AG10803 (cell line): ENCODE measurements at places on chromosomes 11 and 22.
A peak's percentile ranks its signal among the peaks of the same experiment; 100 is the strongest.

- DNase-seq, result no peak
Observed at GRCh38 chr11:48051217-48051830, 71.0 kb downstream of the PTPRJ start.

- DNase-seq, result no peak
Observed at GRCh38 chr11:119376197-119376847, 5.2 kb downstream of the USP2 start.

- DNase-seq, result peak; percentile 22
Observed at GRCh38 chr11:3614742-3615171, 27.0 kb downstream of the ART5 start.

DNA sequence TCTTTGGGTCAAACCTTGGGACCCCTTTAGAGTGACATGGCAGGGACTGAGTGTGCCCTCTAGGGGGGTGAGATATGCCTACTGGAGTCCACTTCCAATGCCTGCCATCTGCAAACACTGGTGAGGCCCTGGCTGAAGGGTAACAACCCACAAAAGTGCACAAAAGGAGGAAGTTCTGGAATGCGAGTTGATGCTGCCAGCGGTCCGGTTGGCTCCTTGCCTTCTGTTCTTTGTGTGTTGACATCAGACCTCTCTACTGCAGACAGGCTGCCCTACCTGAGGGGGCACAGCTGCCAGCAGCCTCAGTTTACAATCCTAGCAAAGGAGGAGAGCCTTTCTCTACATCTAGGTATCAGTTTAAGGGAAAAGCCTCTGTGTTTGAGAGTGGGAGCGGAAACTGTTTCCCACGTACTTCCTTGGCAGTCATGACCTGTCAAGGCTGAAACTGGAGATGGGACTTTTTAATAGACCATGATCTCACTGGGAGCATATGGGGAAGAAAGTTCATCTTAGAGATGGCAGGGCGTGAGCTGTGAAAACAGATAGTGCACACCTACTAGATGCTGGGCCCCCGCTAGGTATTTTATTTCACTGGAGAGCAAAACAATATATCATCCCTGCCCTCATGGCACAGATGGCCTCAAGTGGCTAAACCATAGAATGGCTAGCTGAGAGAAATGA is 27.2 kb downstream of the BMAL1 start:
- DNase-seq, result no peak

GRCh38 chr11:60168306-60168705 is 14.6 kb downstream of the MS4A6A start:
- DNase-seq, result no peak

DNA sequence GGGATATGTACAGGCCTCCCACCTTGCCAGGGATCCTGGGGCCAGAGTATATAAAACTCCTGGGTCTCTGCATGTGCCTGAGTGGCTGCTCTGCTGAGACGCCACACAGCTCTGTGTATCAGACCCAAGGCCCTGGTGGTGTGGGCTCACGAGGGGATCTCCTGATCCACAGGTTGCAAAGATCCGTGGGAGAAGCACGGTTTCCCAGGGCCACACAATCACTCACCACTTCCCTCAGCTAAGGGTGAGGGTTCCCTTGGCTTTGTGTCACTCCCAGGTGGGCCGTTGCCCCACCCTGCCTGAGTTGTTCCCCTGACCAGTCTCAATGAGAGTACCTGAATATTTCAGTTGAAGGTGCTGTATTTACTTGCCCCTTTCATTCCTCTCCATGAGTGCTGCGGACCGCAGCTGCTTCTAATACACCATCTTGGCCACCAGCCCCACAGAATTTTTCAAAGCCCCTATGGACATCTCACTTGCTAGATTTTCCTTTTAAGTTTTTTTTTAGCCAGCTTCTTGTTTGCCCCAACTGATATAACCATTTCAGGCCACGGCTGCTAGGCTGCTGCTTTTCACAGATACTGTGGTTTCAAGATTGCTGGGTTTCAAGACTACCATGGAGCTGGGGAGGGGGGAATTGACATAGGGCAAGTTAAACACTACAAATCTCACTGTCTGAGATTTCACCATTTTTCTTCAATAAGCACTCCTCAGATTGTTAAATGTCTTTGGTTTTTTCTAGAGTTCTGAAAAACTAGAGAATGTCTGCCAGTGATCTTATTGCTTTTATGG is 13.7 kb upstream of the DEPDC7 start:
- DNase-seq, result peak; percentile 9

DNA sequence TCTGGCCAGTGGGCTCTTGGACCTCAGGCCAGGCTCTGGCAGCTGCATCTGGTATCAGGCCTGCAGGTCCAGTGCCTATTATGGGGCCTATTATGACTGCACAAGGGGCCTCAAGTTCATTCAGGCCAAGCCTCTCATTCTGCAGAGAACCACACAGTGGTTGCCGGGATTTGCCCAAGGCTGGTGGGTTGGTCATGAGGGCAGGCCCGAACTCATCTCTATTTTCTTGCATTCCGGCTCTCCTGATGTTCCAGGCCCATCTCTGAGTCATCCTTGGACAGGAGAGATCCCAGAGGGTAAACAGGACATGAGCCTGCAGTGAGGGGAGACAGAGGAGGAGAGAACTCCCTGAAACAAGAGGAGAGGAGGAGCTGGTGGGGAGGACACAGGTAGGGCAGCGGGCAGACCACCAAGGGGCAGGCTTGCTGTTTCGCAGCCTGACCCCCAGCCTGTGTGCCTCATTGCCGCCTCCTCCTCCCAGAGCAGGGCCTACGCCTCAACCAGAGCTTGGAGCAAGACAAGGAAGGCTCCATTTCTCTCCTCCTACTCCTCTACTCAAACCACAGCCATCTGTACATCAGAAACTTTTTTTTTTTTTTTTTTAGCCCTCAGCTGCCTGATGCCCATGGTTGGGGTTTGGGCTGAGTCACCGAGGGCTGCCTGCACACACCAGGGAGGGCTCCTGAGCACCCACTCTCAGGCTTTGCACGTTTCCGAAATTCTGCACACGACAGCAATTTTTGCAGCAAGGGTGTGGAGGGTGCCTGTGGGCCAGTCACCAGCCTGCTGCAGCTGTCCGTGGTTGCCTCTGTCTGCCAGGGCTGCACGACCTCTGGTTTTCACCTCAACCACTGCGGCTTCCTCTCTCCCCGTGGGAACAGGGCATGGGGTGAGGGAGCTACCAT is 12.7 kb upstream of the TREH start:
- peak; percentile 43 for DNase-seq

DNA sequence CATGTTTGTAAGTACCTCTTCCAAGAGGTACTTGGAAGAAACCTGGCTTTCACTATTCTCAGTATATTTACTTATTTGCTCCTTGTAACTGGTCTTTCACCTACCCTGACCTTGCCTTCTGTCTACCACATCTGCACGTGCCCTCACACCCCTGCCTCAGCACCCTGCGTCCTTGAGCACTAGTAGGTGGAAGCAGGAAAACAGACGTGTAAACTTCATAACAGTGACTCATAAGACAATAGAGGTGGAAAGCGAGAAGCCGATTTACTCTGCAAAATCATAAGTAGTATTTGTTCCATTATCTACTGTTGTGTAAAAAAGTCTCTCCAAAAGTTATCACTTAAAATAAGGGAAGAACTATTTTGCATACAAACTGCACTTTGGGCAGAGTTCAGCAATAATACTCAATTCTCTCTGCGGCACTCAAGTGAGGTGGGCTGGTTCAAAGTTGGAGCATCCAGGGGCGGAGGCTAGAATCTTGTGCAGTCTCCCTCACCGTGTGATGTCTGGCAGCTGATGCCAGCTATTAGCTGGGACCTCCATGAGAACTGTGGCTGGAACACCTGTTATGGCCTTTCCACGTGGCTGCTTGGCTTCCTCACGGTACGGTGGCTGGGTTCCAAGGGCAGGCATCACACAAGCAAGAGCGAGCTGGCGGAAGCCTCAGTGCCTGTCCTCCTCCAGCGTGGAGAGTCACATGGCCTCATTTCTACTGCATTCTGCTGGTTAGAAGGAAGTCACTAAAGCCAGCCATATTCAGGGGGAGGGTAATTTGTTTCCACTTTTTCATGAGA is 30.4 kb downstream of the PACS1 start:
- no peak for DNase-seq

DNA sequence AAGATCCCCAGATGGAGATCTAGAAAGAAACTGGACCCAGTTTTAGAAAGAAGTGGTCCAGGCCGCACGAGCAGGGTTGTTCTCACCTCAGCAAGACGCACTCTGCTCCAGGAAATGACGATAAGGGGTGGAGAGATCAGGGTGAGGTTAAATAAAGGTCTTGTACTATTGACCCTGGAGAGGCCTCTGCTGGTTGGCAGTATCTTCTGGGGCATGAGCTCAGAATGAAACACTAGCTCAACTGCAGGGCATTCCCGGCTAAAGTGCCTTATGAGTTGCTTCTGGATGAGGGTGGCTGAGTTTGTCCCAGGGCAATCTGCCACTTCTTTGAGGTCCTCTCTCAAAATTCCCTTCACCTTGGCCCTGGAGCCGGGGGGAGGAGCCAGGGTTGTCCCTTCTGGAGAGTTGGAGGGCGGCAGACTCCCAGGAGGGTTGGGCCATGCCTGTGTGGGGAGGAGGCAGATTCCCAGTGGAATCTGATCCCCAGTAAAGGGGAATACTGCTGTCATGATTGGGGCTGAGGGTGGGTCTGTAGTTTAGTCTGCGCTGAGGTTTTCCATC is 10.9 kb downstream of the USP2 start:
- DNase-seq, result no peak

DNA sequence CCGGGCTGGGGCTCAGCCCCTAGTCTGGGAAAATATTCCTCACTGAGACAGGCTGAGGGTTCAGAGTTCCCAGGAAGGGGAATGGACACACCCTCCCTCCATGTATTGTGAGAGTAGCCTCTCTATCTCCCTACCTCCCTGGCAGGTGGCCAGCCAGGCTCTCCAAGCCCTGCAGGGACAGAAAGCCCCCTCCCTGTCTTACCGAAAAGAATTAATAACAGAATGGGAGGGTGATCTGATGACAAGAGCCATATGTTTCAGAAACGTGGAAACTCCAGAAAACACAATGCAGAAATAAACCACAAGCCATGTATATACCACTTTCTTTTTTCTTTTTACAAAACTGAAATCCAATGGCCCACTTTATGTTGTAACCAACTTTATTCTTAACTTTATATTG is 140.0 kb downstream of the CHST1 start:
- DNase-seq, result no peak

DNA sequence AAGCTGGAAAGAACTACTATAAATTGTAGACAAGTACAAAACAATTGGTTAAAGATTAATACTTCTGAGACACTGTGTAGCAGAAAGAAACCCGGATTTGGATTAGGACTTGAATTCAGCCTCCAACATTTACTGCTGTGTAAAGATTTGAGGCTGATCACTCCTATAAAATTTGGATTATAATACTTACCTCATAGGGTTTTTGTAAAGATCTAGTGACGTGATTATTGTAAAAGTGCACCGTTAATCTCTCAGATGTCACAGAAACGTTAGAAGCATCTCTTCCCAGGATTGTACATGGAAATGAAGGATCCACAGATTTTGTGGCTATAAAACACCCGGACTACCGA is 323 bp upstream of the HIKESHI start:
- no peak for DNase-seq

GRCh38 chr11:115500547-115501501 is 3.4 kb downstream of the CADM1 start:
- no peak for DNase-seq

GRCh38 chr11:125390946-125391345 is 105.1 kb downstream of the FEZ1 start:
- DNase-seq, result peak; percentile 81

GRCh38 chr11:112302226-112302868 is 41.7 kb upstream of the PLET1 start:
- DNase-seq, result peak; percentile 33

DNA sequence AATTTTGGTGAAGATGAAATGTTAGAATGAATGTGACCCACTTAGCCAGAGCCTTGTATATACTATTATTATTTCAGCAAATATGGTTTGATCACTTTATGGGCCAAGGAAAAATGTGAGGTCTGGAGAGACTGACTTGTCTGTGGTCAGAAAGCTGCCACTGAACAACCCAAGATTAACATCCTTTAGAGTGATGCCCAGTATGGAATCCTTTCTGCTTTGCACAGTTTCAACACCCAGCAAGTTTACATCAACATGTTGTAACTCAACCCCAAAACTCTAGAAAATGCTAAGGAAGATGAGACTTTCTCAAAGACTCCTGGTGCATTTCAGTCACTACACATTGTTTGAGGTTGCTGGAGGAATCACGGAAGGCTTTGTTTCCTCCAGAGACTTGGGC is 107.7 kb downstream of the SNX19 start:
- DNase-seq, result peak; percentile 90

DNA sequence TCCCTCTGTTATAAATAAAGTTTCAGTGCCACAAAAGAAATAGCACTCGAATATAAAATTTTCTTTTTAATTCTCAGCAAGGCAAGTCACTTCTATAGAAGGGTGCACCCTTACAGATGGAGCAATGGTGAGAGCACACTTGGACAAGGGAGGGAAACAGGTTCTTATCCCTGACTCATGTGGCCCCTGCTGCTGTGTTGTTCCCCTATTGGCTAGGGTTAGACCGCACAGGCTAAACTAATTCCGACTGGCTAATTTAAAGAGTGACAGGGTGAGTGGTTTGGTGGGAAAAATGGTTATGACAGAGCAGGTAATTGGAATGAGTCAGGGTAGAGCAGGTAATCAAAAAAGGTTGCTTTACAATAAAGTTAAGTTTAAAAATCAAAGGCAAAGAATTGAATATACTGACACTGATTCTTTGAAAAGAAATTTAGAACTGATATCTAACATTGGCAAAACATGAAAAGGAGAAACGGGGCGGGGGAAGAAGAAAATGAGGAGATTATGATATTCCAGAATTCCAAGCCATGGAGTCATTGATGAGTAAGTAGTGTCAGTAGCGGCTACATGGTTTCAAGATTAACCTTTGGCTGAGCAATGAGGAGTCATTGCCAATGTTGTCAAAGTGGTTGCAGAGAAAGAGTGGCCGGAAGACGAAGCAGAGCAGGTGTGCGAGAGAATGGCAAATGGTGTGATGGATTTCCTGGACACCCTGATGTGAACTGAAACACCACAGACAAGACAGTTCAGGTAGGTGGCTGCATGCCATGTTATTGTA is 48.4 kb upstream of the MRGPRX1 start:
- DNase-seq, result no peak

DNA sequence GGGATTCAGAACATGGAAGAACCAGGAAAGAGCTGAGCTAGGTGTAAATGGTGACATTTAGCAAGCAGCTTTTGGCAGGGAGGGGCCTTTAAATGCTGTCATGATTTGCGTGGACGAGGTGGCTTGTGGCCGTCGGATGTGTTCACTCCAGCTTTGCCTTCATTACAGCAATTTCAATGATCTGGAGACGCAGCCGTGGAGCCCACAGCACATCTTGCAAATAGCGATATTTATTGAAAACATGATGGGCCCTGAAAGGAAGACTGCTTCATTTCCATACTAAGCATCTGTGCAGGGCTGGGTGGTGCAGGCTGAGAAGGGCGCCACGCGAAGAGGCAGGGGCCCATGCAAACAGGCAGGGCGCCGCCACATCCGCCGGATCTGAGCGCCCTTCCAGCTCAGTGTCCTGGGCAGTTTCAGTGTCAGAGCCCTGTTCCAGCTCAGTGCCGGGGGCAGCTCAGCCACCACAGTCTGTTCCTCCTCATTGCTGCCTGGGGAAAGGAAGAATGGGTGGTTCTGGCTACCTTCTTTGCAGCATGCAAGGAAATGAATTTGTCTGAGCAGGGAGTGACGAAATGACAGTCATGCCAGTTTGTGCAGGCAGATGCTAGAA is 111.1 kb upstream of the TTC12 start:
- DNase-seq, result no peak

GRCh38 chr22:25202290-25202921 is 2.7 kb downstream of the CRYBB3 start:
- peak; percentile 43 for DNase-seq
